ENCODE measurements at places on chromosomes 7 and 10.

- no peak for DNase-seq
Observed at GRCh38 chr10:79133416-79133815, 64.7 kb downstream of the ZMIZ1 start.

DNA sequence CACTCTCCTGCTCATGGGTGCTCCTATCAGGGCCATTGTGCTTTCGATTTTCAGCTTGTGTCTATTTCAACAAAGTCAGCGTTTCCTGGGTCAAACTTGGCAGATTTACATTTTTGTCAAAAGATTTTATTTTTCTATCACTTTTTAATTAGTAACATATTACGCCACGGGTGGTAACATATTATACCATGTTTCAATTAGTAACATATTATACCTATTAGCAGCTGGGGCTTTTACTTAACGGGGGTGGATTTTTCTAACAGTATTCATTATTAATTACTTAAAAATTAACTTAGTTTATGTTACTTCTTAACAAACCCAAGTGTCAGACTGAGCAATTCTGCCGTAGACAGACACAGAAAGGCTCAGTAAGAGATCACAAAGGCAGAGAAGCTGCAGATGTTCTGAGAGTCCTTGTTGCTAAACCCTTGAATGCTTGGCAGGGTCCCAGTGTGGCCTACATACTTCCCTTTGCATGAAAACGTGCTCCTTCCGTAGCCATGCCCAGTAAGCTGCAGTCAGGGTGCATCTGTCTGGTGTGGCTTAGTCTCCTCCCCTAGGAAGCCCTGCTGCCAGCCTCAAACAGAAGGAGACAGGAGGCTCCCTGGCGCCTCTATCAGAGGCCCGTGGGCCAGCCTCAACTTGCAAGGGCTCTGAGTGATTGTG, 263.1 kb upstream of the CXCL12 start:
- peak; percentile 74 for DNase-seq

DNA sequence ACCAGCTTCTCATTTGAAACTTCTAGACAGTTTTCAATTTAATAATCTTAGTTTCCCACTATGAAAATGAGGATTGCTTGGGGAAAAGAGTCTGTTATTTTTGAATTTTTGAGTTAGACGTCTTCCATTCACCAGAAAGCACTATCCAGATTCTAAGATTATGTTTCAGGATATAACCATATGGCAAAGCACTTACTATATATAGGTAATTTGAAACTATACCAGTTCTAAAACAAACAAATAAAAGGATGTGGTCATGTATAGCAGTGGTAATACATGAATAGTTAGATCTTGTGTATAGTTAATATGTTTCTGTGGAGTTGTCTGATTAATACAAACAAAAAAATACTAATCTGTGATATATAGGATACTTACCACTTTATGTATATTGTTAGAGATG, 320.0 kb downstream of the EXOC4 start:
- no peak for DNase-seq

GRCh38 chr7:98251231-98251600, 816 bp downstream of the TECPR1 start:
- no peak for DNase-seq

DNA sequence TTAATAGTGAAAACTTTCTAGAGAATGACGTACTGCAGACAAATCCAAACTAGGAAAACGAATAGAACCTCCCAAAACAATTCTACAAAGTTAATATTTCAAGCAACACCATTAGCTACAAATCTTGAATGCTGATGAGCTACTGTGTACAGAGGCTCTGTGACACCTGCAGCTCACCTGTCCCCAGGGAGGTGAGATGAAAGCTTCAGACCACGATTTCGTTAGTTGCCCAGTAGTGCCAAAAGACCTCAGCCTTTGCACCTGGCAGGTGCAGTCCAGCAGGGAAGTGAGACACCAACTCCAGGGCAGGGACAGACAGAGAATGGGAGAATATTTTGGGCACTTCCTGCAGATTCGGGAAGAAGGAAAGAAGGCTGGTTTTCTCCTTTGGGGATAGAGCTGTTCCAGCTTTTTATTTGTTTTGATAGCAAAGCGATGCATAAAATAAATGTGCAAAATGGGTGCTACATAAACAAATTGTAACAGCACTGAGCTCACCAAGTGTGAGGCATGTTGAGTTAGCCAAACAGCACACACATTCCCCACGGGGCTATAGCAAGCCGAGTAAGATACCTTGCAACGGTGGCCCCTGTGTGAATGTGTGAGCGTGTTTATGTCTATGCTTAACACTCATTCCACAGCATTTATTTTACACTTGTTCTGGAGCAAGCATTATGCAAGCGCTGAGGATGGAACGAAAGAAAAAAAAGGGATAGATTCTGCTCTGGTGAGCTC, 1024.8 kb upstream of the AUTS2 start:
- DNase-seq, result no peak

- no peak for DNase-seq
Observed at GRCh38 chr10:10508211-10508610, 509.5 kb upstream of the CELF2 start.

- no peak for DNase-seq
Observed at GRCh38 chr10:115831016-115831415, 442.0 kb downstream of the GFRA1 start.

GRCh38 chr10:109851616-109852474, 71.5 kb downstream of the XPNPEP1 start:
- no peak for DNase-seq

DNA sequence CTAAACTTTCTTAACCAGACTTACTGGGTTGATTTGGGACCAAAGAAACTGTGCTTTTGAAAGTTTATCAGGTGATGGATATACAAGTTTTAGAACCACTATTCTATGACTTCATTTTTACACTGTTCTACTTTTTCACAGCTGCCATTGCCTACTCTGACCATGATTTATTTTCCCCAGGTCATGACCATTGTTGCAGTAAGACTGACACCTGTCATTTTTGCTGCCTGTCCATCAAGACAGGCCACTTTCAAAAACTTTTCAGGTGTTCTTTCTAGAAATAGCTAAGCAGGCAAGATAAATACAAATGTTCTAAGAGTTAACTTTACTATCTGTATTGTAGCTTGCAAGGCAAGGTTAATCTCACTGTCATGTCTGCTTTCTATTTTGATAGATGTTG, 147.9 kb upstream of the SEMA3C start:
- no peak for DNase-seq

- DNase-seq, result no peak
Observed at GRCh38 chr10:79392020-79392398, 44.7 kb downstream of the PPIF start.

DNA sequence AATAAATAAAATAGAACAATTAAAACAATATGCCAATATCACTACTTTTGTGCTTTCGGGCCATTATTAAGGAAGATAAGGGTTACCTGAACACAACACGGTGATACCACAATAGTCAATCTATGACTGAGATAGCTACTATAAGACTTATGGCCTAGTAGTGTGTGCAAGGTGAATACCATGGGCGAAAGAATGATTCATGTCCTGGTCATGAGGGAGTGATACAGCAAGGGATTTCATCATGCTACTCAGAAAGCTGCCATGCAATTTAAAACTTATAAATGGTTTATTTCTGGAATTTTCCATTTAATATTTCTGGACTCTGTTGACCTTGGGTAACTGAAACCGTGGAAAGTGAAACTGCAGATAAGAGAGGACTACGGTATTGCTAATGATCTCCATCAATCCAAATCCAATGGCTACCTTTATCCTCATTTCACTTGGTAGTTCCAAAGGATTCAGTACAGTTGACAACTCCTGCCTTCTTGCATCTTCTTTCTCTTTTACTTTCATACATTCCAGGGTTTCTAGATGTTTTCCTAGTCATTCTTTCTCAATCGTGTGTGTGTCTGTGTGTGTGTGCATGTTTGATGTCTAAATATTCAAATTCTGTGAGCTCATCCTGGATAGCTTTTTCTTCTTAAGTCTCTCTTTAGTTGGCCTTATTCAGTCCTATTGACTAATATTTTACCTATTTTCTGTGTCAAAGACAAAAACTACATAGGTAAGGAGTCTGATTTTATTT, 100.5 kb upstream of the MAGI2 start:
- DNase-seq, result peak; percentile 93

- no peak for DNase-seq
Observed at GRCh38 chr7:10998996-10999757, 25.5 kb downstream of the PHF14 start.

GRCh38 chr7:14747701-14748100, 154.8 kb downstream of the DGKB start:
- peak; percentile 5 for DNase-seq

GRCh38 chr10:84101042-84101441, 38.3 kb upstream of the GHITM start:
- DNase-seq, result no peak

GRCh38 chr10:86288695-86289576, 77.7 kb downstream of the GRID1 start:
- DNase-seq, result no peak

- DNase-seq, result peak; percentile 89
Observed at GRCh38 chr7:41880107-41880506, 177.2 kb upstream of the INHBA start.

DNA sequence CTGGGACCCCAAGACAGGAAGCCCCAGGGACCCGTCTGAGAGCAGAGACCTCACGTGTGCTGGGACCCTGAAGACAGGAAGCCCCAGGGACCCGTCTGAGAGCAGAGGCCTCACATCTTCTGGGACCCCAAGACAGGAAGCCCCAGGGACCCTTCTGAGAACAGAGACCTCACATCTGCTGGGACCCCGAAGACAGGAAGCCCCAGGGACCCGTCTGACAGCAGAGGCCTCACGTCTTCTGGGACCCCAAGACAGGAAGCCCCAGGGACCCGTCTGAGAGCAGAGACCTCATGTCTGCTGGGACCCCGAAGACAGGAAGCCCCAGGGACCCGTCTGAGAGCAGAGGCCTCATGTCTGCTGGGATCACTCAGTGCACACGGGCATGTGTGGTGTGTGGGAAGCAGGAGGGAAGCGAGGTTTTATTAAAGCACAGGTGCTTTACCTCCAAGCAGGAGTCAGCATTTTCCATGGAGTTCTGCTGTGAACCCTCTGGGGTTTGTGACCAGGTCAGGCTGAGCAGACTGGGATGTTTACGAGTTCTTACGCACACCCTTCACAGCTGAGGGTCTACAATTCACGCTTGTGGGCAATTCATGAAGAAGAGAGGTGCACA, 590.6 kb downstream of the DNAJB6 start:
- no peak for DNase-seq

GRCh38 chr7:104838537-104839299, 175.3 kb upstream of the KMT2E start:
- DNase-seq, result no peak

DNA sequence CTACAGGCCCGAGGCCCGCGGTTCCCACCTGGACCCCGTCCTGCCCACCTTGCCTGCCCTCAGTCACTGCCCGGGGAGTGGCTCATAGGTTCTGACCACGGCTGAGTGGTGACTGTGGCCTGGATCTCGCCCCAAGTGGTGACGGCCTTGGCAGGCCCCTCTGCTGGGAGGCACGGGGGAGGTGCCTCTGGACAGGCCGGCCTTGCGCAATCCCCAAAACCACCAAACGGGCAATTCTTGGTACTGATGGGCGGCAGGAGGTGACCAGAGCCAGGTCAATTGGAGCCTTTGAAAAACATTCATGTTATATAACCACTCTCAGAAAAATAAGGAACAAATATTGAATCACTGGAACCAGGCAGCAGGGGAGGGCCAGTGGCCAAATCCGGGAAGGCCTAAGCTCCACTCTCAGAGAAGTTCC, 83.4 kb downstream of the PRKAG2 start:
- DNase-seq, result no peak

Measured in iris pigment epithelial cell (primary cell).